ENCODE measurements at places on chromosomes 16 and 17. TPM values are rescaled to one million over a fixed set of nuclear protein-coding genes. Genes with fewer than 3 reads are reported as not detected.

The NPIPB2 gene
- total RNA-seq: 23.9 TPM

DNA sequence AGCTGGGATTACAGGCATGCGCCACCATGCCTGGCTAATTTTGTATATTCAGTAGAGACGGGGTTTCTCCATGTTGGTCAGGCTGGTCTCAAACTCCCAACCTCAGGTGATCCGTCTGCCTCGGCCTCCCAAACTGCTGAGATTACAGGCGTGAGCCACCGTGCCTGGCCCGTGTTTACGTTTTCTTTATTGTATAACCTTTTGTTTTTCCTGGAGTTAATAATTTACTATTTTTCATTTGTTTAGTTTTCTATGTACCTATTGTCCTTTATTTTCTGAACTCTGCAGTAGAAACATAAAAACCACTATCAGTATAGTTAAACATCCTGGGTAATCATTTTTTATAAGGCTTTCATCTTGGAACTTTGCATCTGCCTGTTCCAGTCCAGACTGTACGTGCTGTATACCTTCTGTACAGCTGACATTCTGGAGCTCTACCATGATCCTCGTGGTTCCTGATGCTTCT is 73.6 kb downstream of the PPM1E start:
- DNase-seq: no peak

GRCh38 chr17:42387661-42388380 is 421 bp downstream of the STAT3 start:
- DNase-seq: peak; percentile 62

- DNase-seq: no peak
Observed at GRCh38 chr17:7056386-7056785, 12.5 kb upstream of the SLC16A11 start.

The SLFN13 gene
- total RNA-seq: 3.7 TPM

DNA sequence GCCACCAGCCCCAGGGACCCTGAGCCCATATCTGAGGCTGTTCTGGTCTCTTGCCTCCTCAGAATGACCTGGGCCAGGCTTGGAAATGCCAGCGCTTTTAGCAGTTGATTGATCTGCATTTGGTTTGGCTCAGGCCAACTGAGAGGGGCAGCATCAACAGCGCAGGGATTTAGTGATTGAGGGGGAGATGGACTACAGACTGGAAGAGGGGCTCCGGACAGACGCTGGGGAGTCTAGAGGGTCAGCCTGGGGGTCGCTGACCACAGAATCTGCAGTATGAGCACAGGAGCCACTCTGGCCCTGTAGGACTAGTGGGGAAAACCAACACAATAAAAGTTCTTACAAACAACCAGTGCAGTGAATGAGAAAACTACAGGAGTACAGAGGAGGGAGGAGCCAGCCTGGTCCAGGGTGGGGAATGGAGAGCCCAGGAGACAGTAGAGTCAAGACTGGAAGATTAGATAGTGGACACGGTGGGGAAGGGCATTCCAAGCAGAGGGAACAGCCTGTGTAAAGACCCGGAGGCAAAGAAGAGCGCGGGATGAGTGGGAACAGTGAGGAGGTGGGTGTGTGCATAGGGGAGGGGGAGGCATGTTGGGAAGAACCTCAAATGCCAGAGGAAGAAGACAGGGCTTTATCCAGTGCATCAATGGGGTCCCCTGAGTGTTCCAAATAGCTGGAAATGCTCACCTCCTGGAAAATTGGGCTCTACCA is 128.9 kb downstream of the MRM1 start:
- no peak for DNase-seq

DNA sequence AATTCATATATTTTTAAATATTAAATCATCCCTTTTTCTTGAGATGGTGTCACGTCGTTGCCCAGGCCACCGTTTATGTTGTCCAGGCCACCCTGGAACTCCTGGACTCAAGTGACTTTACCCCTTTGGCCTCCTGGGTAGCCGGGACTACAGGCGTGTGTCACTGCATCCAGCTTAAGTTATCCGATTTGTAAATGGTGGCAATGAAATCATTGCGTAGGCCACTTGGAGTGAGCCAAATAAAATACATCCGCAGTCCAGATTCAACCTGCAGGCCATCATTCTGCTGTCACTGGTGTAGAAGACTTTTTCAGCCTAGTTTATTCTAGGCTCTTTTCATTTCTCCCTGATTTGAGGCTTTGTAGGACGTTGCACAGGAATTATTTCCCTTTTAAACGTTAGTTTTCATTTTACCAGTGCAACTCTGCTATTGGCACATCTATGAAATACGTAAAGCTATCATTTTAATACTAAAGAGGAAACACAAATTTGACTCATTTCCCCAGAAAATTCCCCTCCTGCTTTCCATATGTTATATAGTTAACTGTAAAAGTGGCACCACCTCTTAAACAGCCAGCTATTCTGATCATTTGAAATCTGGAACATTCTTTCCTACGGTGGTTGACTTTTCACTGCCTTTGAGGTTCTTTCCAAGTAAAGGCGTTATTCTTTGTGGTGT is 449.8 kb downstream of the MAF start:
- no peak for DNase-seq

The HAS3 gene
- 10.5 TPM for total RNA-seq

- DNase-seq: no peak
Observed at GRCh38 chr17:22142091-22142490, 449.8 kb downstream of the KCNJ18 start.

DNA sequence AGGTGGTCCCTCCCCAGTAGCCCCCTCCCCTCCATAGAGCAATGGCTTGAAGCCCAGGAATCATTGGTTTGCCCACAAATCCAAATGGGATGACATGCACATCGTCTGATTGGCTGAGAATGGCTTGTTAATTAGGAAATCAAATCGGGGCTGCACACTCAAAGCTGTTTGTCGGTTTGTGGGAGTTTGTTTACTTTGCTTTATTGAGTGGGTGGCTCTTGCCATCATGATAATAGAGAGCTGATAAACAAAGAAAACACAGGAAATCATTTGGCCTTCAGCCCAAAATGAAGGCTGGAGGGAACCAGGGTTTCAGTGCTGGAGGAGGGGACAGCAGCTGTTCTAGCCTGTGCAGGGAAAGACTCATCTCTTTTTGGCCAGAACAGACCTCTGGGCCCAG is 316.3 kb downstream of the CBLN1 start:
- DNase-seq: no peak

- DNase-seq: no peak
Observed at GRCh38 chr17:64124609-64125008, 5.3 kb downstream of the ERN1 start.

GRCh38 chr17:48814504-48814903 is 2.5 kb downstream of the TTLL6 start:
- no peak for DNase-seq

GRCh38 chr16:54031107-54031760 is 255.4 kb downstream of the IRX3 start:
- DNase-seq: no peak

GRCh38 chr16:75590920-75591843 is 25.0 kb downstream of the GABARAPL2 start:
- peak; percentile 33 for DNase-seq

Data from breast epithelium (tissue), 4 donors.